ENCODE measurements at places on chromosomes 3 and 15.

- DNase-seq = no peak
These were observed 52.8 kb downstream of the RASA2 start for GRCh38 chr3:141539431-141540187.

DNA sequence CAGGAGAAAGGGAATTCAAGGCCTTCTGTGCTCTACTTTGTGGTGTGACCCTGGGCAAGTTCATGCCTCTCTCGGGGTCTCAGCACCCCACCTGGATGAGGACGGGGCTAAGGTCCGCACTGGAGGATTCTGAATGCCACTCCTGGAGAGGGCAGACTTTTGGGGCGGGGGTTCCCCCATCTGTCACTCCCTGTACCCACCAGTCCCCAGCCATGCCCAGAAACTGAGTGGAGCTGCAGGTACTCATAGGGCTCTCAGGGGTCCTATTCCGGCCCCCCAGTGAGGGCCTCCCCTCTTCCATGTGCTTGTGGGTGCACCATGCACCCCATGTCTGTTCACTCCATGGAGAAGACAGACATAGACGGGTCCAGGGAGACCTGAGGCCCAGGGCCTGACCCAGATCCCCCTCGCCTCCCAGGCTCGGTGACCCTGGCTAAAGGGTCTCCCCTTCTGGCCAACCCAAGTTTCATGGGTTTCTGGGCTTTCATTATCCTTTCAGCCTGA lies 26.0 kb downstream of the ACSBG1 start:
- DNase-seq = no peak

- no peak for DNase-seq
These were observed 128.9 kb downstream of the MEGF11 start for GRCh38 chr15:66124651-66125050.

DNA sequence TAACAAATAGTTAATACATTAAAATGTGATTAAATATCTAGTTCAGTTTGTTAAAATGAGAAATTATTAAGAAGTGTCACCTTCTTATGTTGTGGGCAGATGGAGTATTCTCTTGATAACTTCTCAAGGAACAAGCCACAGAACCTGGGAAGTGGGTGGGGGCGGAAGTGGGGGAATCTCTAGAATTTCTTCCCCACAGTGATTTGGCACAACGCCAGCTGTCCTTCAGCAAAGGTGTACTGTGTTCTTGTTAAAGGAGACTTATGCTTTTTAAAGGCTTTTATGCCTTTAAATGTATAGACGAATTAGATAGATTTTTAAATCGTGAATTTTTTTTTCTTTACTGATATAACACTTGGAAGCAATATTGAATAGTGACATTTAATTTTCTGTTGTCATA lies 42.4 kb downstream of the SEC22A start:
- DNase-seq = no peak

- DNase-seq = no peak
These were observed 587.4 kb upstream of the KCNMB2 start for GRCh38 chr3:177948716-177949425.

DNA sequence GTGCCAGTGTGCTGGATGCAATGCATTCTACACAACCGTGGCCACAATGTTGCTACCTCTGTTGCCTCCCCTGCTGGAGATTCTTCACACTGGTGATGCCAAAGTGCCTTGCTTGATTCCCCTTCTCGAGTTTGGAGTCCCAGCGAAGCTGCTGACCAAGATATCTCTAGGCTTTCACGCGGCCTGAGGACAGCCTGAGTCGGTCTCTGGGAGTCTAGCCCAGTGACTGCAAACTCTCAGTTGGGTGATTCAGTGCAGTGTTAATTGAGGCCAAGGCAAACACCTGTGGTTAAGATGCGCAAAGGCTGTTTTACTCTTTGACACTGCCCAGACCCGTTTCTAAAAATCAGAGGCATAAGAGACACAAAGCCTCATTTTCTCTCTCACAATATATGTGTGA lies 434.4 kb downstream of the NR2F2 start:
- no peak for DNase-seq

DNA sequence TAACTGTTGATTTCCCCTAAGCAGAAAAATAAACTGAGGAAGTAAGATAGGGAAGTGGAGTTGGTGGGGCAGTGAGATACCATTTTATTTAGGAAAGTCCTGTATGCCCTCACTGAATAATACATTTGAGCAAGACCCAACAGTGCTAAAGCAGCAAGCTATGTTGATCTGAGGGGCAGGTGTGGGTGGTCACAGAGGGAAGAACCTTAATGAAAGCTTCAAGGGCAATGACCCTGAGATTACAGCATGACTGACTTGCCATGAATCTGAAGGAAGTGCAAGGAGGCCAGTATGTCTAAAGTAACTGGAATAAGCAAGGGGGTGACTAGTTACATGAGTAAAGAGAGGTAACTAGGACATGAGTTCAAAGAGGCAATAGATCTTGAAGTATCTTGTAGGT lies 159.5 kb downstream of the CD47 start:
- DNase-seq = no peak

GRCh38 chr3:184872200-184872599 lies 60.2 kb downstream of the VPS8 start:
- DNase-seq = peak; percentile 70

- DNase-seq = no peak
These were observed 140.2 kb downstream of the CACNA2D3 start for GRCh38 chr3:54262541-54262940.

DNA sequence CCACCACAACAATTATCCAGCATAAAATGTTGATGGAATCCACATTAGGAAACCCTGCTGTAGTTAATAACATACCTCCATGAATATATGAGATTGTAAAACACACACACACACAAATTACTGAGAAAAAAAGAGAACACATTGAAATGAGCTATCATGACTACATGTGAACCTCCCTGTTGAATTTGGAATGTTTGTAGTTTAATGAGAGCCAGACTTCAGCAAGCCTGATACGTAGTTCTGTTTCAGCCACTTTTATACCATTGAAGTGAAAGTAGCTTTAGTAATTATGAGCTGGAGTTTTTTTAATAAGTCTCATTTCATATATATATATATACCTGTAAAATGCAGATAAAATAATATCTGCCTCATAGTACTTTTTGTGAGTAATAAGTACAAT lies 1146.4 kb downstream of the NAALADL2 start:
- DNase-seq = no peak

All from activated CD4-positive, alpha-beta T cell treated with anti-CD3 and anti-CD28 coated beads, Interleukin-2, Interleukin-4, amounts not matched to agents 100 ng/mL and 50 ng/mL, durations not matched to agents 16 hours and 8 hours (primary cell).